ENCODE measurements at places on chromosomes 12 and 14. TPM values are rescaled to one million over a fixed set of nuclear protein-coding genes. Genes with fewer than 3 reads are reported as not detected.

The POTEM gene
- polyA plus RNA-seq: not detected

DNA sequence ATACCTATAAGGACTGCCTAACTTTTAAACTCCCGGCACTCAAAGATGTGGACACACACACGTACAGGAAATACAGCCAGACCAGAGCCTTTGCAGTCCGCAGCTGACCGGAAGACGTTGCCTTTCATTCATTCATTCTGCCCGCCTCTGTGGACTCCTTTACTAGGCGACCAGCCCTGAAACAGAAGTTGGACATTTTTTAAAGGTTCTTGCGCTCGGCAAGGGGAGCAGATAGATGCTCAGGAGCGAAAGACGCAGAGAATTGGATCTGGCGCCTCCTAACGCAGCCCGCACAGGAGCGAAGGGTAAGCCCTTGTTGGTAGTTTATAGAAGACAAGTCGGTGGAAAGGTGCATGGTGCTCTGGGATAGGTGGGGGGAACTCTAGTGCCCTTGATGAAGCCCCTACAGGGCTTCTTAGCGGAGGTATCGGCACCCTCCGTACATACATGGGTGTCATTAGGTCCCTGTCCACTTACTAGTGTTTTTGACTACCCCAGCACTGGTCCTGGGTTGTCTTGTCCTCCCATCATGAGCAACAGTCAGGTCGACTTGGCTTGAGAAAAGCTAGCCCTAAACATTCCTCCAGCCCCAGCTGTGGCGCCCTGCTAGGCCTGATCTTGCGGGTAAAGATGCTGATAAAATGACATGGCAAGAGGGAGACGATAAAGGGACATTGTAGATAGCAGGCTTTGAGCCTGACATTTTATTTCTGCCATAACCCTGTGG, at the start of gene KDM2B:
Gene KDM2B, minus strand, starts transcription at position 65 of the 727 bp plus-strand sequence. CDS start 112 bp downstream, outside the sequence.
- no peak for DNase-seq

DNA sequence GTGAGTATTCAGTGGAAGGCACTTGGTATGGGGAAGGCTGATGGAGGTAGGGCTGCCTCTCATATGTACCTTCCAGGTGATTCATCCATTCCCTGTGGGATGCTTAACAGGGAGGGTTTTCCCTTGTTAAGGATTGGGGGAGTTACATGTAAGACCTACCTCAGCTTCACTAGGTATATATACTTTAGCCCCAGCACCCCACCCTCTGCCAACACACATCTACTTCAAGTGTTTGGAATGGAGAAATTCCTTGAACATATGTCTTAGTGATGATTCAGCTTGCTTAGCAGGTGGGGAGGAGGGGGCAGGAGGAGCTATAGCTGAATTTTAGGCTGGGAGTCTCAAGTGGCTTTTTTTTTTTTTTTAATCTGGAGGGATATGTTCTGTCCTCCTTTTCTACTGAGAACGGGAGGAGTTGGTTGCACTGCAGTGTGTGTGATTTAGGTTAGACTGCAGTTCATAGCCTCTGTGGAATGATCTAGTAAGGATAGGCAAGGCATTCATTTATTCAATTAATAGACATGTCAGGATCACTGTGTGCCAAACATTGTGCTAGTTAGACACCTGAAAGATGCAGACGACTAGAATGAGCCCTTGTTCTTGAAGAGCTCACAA, 1.7 kb downstream of the PIP4K2C start:
- no peak for DNase-seq

DNA sequence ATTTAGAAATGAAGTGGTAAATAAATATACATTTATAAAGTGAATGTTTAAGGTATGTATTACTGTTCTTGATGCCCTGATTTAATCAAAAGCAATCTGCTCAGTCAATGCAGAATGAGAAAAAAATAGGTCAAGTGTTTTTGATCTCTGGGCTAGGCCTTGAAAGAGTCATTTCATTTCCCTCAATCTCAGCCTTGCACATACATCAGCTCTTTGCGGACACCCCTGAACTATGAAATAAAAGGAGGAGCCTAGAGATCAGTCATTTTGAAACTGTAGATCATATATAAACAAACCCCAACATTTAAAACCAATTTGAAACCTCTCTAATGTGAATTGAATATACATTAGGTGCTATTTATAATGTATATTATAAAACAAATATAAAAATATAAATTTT, 42.5 kb downstream of the ATG2B start:
- DNase-seq: no peak
